ENCODE measurements at places on chromosomes 3 and 15.

DNA sequence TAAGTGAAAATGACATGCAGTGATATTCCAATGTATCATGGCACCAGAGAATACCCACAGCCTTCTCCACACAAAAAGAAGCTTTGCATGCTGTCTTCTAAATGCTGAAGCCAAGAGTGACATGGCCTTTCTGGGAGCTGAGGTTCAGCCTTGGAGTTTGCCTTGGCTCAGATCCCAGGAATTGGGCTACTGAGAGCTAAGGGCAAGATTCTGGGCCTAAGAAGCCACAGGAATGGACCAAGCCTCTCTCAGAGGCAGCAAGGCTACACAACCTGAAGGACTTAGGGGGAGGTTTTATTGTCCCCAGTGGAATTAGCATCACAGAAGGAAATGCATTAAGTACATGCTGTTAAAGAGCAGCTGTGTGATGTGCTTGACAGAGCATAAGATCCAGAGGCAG lies 1078.5 kb downstream of the TUSC7 start:
- peak; percentile 79 for DNase-seq

DNA sequence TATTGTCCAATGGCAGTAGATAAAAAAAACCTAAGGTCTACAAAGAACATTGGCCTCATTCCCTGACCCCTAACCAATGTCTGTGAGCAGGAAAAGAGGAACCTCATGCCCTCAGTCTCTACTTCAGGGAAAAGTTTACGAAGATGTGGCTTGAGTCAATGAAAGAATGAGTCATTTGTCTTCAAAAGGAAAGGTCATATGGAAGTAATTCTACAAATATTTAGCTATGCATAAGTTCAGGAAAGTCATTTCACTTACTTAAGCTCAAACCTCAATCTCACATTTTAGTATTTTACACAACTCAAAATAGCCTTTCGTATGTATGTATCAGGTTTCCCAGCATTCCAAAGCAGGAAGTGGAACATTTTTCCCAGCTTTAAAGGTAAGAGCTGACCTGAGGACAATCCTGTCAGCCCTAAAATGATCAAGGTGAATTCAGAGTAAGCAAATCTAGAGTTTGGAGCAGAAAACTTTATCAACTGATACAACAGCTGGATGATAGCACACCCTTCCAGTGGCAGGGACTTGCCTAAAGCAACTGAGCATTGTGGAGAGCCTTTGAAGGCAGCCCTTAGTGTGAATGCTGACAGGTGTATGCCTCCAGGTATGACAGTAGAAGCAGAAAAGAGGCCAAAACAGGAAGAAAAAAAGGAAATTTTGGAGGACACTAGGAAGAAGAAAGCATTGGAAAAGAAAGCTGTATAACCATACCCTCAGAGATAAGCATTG lies 53.9 kb upstream of the ACKR4 start:
- DNase-seq, result peak; percentile 86

GRCh38 chr15:50813089-50813488 lies 47.6 kb upstream of the SPPL2A start:
- DNase-seq, result no peak

DNA sequence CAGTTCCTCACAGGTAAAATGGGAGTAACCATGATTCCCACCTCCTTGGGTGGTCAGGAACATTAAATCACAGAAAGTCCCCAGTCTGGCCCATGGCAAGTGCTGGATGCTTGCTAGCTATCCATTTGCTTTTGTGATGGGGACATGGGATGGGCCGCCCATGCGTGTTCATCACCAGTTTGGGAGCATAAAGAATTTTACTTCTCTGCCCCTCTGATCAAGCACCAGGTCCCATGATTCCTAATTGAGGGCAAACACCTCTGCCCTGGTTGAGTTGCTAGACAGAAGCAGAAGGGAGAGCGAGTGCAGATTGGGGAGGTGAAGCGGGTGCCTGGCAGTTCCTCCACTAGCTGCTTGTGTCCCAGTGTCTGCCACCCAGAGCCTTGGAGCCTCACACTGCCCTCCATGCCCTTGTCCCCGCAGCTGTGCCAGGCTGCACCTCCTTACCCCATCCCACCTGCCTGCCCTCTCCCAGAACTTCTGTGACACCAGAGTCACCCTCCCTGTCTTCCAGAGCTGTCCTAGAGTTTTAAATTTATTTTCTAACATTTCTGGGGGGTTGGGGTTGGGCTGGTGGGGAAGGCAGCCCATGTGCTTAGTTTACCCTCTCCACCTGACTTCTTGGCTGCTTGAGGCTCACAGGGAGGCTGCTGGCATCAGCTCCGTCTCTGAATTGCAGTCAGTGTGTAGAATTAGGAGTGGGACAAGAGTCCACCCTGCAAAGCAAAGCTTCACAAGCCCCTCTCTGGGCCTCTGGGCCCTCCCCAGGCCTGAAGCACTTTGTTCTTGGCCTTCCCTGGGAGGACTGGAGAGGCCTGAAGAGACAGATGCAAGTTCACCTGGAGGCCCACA lies 18.4 kb downstream of the CFAP100 start:
- no peak for DNase-seq

DNA sequence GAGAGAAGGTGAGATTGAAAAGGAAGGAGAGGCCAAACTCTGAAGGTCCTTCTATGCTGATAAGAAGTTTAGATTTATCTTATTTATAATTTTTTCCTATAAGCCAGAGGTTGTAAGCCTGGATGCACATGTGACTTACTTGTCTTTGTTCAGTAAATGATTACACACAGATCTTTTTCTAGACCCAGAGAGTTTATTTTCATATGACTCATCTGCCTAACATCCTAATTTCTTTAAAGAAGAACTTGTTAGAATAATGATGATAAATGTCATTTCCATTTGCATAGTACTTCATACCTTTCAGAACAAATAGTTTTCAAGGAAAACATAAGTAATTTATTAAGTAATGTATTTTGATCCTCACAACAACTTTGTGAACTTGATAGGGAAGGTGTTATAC lies 434.8 kb upstream of the DPH6 start:
- peak; percentile 15 for DNase-seq
